ENCODE measurements at places on chromosomes 11 and 22.

- DNase-seq, result no peak
Observed at GRCh38 chr11:81444297-81444696, 1289.4 kb downstream of the FAM181B start.

- no peak for DNase-seq
Observed at GRCh38 chr22:23075525-23076216, 5.4 kb downstream of the GNAZ start.

GRCh38 chr11:87083029-87083428, 45.3 kb downstream of the TMEM135 start:
- no peak for DNase-seq

DNA sequence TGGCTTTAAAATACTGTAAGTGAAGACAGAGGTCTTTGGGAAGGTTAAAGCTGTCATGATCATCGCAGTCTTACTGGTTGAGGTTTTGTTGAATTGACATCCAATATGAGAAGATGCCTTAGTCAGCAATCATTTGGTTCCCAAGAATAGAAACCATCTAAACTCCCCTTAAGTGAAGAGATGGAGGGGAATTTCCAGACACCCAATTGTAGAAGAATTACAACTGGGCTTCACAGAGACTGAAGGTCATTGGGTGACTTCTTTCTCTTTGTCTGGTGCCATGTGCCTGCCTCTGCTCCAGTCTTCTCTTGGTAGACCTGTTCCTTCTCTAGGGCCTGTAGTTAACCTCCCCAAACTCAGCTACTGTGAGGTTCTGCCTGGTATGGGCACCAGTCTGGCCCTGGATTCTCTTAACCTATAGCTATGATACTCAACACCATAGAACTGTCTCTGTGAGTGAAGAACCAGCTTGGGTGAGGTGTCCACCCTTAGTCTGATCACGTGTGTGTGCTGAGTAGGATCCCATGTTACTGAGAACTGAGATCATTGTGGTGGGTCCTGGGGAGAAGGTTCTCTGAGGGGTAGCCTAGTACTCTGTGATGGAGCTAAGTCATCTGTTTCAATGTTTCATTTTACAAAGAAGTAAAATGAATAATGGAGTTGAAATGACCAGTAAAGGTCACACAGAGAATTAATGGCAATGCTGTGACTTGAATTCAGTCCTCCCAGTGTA, 182.5 kb downstream of the CSNK2A3 start:
- DNase-seq, result no peak

- DNase-seq, result no peak
Observed at GRCh38 chr22:20211997-20212753, 55.9 kb downstream of the RTN4R start.

DNA sequence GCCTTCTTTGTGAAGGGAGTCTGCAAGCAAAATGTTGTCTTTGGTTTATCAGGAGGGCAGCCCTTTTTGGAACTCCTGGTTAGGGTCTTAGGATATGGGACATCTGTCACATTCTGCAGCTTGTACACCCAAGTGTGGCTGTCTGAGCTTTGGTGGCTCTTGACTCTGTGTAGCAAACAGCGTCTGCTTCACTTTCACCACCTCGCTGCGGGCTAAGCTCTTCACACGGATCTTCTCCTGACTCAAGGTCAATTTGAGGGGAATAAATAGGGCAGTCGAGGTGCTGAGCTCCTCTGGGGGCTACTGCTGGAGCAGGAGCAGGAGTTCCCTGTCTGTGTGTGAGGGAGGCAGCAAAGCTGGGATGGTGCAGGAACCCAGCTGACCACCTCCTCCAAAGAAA, 10.6 kb downstream of the MICAL2 start:
- DNase-seq, result no peak

DNA sequence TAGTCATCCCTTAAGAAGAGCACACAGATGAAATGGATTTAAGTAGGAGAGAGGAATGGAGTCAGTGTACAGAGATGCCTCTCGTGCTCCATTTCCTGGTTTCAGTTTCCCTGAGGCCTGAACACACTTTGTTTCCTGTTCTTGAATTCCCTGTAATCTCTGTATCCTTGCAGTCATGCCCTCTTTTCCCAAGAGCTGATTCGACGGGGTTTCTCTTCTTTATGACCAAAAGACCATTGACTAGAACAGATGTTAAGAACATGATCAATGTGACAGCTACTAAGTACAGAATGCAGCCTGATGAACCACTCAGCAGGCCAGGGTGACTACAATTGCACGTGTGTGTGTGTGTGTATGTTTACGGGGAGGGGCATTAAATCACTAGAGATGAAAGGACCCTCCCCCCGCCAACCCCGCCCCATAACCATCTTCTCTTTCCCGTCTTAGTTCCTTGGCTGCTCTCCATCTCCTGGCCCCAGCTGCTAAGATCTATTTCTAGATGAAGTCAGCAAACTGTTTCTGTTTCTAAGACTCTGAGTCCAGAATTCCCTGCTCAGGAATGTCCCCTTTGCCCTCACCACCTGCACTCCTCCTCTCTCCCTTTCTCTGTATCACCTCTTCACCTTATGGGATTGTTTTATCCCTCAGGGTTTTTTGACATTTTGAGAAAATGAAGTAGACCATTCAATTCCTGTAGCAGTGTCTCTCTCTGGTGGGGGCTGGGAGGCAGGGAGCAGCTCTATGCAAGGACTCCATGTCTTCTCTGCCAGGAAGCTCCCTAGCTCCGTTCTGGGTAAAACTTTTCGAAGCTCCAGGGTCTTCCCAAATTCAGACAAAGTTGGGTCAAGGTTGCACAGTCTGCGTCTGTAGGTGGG, 26.0 kb downstream of the SLC22A6 start:
- no peak for DNase-seq

DNA sequence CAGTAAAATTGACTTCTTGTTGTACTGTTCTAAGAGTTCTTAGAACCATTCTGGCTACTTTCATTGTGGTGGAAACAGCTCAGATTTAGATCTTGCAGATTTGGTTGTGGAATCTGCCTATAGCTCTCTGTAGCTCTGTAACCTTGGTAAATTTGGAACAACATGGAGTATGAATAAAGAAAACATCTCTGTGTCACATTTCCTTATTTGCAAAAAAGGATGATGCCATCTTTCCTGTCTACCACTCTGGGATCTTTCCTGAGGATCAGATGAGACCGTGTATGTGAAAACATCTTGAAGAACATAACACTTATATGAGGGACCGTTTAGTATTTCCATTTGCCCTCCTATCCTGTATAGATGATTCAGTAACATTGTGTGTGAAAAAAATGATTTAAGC, 9.1 kb downstream of the ACRV1 start:
- DNase-seq, result no peak

GRCh38 chr11:64764040-64764611, 4.4 kb upstream of the PYGM start:
- DNase-seq, result no peak

GRCh38 chr11:117815262-117815803, 9.2 kb downstream of the FXYD2 start:
- no peak for DNase-seq

DNA sequence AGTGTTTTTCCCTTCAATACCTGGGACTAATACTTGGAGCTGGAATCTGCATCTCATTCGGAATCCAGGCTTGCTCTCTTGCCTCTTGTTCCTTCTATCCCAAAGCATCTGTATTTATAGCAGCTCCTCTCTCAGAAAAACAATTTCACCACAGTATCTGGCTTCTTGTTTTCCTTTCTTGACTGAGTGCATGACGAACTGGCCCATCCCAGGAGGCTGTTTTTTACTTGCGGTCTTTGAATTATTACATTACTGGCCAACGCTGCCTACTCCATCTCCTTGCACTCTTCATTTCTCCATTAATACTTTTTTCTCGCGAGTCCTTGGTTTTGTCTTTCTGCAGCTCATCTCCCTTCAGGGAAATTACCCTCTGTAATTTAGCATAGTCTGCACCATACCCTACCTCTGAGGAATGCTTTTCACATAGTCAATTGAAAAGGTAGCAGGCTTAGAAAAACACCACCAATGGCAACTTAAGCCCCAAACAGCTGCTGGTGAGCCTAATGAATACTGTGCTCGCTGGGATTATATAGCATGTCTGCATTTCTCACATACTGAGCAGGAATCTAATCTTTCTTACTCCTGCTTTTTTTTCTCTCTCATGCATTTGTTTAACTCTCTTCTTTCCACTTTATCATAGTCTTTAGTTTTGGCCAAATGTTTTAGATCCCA, 277.4 kb upstream of the SESN3 start:
- DNase-seq, result no peak

DNA sequence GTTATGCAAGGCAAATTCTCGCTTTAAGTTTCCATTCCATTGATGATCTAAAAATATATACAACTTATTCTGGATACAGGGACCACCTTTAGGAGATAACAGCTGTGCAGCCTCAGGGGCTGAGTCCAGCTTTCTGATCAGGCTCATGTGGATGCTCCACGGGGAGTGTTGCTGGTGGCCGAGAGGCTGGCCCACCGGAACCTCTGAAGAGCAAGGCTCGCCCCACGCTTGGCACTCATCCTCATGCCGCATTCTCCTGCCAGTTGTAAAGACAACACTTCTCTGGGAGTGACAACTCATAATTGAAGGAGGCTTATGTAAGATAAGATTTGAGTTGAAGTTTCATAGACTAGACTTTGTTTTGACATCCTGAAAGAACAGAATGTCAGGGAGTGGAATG, 123.5 kb downstream of the MPPED1 start:
- DNase-seq, result no peak
